Subcutaneous preadipocyte (primary cell): ENCODE measurements at places on chromosomes 7 and 10. TPM values are rescaled to one million over a fixed set of nuclear protein-coding genes. Genes with fewer than 3 reads are reported as not detected.

Gene HOXA9
- 8.8 and 15.2 TPM in 2 replicates for total RNA-seq

Gene TLX1
- total RNA-seq = not detected in 2 replicates

Gene LIPJ
- 0.73 TPM in 1 of 2 replicates, not detected in the other for total RNA-seq

Gene HOXA7
- total RNA-seq = 2.2 and 2.7 TPM in 2 replicates

Gene TMEM273
- total RNA-seq = not detected in 2 replicates

Gene APBB1IP
- 2.9 and 12.9 TPM in 2 replicates for total RNA-seq

Gene STEAP1
- total RNA-seq = 83.1 and 152 TPM in 2 replicates

Gene FZD1
- total RNA-seq = 16.5 and 31.3 TPM in 2 replicates

Gene GPR37
- not detected in 2 replicates for total RNA-seq

Gene PDZD7
- 0.37 and 0.98 TPM in 2 replicates for total RNA-seq
